ENCODE measurements at places on chromosomes 4 and X. TPM values are rescaled to one million over a fixed set of nuclear protein-coding genes. Genes with fewer than 3 reads are reported as not detected.

The TENM3 gene
- total RNA-seq, result 3.0 TPM

The FAM9C gene
- total RNA-seq, result not detected

The SLC6A8 gene
- 11.2 TPM for total RNA-seq

The CT47C1 gene
- not detected for total RNA-seq

The ADH7 gene
- total RNA-seq, result not detected

GRCh38 chr4:65367306-65367705 is 303.0 kb downstream of the EPHA5 start:
- DNase-seq, result no peak

DNA sequence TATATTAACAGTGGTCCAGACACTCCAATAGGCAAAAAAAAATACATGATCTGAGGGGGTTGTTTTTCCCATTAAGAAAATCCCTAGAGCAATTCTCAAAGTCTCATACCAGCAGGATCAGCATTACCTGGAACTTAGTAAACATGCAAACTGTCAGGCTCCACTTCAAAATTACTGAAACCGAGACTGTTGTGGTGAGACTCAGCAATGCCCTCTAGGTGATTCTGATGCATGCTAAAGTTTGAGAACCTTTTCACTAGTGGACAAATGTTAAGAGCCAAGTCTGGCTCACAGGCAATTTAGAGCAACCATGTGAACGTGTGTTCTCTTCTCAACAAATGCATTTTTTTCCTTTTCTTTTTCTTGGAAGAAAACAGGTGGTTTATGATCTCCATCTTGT is 30.2 kb downstream of the NEK1 start:
- DNase-seq, result no peak

DNA sequence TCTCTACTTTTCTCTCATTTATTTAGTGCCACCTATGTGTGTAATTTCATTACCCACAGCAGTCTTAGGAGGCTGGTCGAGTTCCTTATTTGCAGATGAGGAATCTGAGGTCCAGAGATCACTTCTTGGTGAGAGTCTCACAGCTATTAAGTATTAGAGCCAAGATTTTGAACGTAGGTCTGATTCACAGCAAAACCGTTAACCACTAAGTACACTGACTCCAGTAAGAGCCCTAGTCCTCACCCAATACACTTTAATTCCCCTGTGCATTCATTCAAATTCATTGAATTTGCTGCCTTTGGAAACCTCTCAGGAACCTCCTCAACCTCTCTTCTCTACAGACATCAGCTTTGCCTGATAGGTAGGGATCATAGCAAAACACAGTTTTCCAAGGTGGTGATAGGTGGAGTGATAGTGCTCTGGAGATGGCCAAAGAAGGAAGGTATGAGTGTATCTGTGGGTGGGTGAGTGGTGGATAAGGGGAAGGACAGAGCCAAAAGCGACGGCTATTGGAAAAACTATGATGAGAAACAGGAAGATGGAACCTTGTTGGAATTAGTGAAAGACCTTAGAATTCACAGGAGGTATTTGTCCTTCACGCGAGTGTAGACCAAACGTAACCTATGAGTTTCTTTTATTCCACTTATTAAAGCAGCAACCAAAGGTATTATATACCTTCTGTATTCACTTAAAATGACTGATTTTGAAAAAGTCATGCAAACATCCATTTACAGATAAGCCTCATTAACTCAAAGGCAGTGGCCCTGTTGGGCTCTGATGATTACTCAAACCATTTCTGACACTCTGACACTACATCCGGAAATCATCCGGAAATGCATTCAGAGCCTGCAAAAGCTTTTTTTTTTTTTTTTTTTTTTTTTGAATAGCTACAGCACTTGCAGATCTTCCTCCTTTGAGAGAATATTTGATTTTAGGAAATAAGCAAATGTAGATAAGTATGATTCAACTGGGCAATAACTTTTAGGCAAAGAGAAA is 6.3 kb downstream of the FMR1 start:
- no peak for DNase-seq

- peak; percentile 78 for DNase-seq
Observed at GRCh38 chrX:47540754-47541538, 20.1 kb upstream of the ARAF start.

DNA sequence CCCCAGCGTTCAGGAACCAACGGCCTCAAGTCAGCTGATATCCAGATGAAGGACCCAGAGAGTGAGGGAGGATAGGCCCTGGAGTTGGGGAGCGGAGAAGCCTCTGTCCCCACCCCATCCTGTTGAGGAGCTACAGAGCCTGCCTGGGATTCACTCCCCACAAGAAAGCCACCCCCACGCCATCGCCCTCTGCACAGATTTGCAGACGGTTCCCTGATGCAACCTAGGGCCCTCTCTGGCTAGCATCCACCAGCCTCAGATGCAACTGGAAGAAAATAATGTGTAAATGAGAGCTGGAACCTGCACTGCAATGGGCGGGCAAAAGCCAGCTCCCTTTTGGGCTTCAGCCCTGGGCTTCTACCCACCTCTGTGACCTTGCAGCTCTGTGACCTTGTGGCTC is 185.6 kb downstream of the BCOR start:
- DNase-seq, result no peak

- no peak for DNase-seq
Observed at GRCh38 chrX:3026074-3026815, 15.0 kb upstream of the ARSF start.

DNA sequence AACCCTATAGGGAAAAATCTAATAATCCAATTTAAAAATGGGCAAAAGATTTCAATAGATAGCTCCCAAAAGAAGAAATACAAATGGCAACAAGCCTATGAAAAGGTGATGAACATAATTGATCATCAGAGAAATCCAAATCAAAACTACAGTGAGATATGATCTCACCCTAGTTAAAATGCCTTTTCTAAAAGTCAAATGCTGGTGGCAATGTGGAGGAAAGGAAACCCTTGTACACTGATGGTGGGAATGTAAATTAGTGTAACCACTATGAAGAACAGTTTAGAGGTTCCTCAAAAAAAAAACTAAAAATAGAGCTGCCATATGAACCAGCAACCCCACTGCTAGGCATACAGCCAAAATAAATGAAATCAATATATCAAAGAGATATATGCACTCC is 44.5 kb downstream of the STPG2 start:
- no peak for DNase-seq

DNA sequence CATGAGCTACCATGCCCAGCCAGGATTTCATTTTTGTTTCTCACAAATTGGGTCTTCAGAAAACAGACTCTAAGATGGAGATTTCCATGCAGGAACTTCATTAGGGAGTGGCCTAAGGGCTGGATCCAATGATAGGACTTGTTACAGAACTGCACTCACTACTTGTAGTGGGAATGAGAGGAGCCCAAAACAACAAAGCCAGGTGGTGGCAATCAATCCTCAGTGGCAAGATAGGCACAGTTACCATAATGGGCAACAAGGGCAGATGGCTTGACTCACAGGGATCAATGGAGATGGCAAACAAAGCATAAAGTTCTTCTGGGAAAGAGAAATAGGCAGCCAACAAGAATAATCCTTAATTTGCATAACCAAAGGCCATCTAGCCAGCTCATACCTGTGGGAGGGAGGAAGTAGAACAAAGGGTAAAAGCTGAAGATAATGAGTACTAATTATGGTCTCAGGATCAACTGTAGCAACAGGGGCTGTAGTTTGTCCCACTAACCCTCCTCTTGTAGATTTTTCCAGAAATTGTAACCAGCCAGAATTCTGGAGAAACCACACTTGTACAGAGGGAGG is 72.8 kb upstream of the MAPK10 start:
- no peak for DNase-seq

DNA sequence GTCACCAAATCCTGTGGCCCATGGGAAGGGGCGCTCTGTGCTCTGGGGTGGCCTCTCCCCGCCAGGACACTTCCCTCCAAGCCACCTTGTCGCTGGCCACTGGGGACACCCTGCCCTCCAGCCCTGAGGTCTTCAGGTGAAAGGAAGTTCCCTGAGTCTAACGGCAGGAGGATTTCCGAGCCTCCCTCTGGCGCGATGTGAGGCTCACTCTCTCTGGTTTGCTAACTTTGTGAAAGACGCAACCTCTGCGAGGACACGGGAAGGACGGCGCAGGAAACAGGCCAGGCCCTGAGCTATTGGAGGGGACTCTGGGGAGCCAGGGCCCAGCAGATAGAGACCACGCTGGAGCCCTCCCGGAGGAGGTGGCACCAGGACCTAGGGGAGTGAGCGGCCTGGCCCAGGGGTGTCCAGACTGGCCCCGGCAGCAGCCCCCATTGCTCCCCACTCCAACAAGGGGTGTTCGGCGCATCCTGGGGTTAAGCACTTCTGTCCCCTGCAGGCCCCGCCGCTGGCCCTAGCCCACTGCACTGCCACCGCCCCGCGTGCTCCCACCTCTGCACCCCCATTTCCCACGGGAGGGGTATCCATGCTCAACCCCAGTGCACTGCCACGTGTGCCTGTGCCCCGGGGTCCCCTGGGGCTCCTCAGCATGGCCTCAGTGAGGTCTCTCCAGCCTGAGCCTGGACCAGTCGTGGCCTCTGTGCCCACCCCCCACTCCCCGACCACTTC is 72.2 kb upstream of the MXD4 start:
- DNase-seq, result no peak

DNA sequence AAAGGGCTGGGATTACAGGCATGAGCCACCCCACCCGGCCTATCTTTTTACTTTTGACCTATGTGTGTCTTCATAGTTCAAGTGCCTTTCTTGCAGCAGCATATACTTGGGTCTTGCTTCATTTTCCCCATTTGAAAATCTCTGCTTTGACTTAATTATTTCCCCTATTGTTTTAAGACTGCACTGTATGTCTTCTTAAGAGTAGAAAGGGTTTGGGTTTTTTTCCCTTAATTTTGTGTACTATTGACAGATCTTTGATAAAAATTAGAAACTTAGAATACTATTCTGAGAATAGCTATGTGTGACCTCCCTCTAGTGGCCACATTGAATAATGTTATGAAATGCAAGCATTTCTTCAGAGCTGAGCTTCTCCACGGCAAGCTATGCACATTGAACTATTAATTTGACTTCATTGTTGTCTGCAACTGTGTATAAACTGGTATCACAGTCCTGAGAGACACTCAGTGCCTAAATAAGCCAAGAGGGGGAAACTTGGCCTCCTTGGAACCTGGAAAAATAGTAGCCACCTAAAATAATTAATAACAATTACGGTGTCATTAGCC is 8.7 kb upstream of the SLC25A4 start:
- DNase-seq, result no peak

DNA sequence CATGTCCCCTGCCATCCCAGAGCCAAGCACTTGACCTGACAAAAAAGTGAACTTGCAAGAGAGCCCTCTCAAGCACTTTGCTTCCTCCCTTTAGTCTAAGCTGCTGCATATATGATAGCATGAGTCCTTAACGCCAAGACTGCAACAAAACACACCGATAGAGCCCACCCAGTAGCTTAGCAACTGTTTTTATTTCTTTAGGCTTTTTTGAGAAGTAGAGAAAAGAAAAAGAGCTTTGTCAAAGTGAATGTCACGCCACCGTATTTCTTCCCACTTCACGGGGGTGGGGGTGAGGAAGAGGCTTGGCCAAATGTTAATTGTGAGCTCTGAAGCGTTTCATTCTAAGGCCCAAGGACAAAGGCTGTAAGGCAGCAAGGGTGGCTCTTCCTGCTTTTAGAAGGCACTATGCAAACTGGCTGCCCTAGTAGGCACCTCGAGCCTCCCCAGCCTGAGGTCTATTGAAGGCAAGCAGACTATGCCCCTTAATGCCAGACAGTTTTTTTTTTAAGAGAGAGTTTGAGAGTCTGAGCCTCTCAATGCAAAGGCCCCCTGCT is 138.6 kb downstream of the HS6ST2 start:
- DNase-seq, result no peak

DNA sequence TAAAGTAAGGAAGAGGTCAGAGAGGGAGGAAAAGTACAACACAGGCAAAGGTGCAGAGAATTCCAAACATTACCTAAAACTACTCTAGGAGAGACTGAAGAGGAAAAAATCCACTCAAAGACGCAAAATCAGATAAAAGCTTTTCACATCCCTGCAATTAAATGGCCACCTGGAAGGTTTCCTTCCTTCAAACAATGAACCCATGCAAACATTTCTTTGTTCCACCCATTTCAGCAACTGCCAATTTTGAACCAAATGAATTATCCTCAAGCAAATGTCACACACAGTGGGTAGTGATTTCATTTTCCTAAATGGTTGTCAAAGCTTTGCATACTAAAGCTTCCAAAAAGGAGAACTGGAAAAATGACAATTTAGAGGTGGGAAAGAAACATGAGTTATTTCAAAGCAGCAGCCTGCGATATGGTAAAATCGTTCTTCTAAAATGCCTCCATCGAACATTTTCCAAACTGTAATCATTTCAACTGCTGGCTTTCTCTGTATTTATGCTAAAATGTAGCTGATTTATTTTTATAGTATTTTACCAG is 45.0 kb downstream of the APBB2 start:
- DNase-seq, result no peak

DNA sequence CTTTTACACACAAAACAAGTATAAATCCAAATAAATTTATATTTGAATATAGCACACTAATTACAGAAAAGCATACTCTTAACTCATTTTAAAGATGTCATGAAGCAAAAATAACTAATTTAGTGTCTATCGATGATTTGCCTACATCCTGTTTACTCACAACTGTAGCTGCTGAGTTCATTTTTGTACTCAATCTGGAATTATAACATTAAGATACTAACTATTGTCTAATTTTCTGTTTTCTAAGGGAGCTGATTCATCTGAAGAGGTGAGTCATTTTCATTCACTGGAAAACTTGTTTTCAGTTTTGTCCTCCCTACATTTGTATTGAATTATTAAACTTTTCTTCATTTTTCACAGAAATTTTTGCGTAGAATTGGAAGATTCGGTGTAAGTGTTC is 3.7 kb downstream of the STATH start:
- DNase-seq, result no peak

GRCh38 chr4:109574931-109575804 is 15.1 kb downstream of the MCUB start:
- no peak for DNase-seq

DNA sequence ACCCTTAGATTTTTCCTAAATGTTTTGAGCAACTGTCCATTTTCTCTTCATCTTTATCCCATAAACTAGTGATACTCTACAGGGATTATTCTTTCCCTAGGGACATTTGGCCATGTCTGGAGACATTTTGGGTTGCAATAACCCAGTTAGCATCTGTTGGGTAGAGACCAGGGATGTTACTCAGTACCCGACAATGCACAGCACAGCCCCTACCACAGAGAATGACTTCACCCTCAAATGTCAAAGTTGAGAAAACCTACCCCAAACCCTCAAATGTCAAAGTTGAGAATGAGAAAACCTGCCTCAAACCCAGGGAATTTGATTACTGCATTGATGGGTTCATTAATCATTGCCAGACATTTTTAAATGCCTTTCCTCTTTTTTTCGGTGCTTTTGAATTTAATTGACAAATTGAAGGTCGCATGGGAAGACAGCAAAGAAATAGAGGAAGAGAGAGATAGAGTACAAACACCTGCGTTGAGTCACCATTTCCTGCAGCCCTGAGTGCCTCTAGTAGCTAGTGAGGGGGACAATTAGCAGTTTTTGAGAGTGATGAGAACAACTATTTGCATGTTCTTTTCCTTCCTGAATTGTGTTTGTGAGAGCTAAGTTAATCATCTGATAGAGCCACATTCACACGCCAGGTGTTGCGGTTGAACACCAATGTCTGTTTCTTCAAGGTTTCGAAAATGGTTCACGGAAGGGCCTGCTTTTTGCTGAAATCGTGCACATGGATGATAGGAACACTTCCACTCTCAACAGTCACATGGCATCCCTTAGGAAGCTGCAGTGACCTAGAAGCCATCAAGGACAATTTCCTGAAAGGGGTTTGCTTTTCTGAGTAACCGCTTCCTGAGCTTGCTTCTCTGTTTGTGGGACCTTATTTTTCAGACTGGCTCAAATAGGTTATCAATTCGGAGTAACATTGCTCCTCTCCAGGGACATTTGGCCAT is 203.9 kb upstream of the VCX3A start:
- no peak for DNase-seq

Data from left lung (tissue), 14 donors.